ENCODE measurements at places on chromosomes 5 and 9.

DNA sequence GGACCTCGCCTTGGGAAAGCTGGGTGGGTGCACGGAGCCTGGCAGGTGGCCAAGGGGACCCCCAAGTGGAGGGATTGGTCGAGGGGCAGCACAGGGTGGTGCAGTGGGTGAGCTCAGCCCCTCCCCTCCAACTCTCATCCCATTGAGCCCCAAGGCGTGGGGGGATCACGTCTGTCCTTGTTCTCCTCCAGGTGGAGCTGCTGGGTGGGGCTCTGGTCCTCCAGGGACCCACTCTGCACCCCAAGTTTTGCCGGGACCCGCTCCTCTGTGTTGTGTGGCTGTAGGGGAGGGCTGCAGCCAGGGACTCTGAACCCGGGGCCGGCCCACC lies 3.6 kb upstream of the FUT7 start:
- no peak for DNase-seq

DNA sequence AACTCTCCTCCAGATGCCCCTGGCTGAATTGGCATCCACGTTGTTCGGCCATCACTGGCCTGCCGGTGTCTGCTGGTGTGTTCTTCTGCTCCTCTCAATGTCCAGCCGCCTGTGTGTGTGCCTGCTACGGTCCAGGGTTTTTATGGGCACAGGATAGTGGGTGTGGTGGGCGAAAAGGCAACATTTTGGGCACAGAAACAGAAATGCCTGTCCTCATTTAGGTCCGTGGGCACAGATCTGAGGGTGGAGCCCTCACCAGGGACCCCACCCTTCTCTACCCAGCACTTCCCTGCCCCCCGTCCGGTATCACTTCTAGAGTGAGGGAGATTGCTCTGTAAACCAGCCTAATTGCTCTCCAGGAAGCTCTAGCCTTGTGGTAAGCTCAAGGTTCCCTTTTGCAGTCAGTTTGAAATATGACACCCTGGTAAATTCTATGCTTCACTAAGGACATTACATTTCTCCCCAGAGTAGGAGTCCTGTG lies 410.1 kb downstream of the MAT2B start:
- DNase-seq = peak; percentile 73

DNA sequence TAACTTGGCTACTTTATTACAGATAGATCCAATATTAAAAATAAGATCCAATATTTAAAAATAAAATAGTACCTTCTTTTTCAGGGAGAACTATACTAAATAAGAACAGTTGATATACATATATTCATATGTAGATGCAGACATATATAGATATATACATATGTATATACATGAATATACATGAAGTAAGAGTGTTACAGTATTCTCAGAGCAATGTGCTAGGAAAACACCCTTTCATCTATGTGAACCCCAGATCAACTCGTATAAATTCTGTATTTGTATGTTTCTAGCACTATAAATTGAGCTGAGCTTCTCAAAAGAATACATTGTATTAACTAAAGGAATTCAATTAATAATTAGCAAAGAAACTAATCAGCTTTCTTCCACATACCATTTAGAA lies 287.6 kb downstream of the PDE4D start:
- no peak for DNase-seq

DNA sequence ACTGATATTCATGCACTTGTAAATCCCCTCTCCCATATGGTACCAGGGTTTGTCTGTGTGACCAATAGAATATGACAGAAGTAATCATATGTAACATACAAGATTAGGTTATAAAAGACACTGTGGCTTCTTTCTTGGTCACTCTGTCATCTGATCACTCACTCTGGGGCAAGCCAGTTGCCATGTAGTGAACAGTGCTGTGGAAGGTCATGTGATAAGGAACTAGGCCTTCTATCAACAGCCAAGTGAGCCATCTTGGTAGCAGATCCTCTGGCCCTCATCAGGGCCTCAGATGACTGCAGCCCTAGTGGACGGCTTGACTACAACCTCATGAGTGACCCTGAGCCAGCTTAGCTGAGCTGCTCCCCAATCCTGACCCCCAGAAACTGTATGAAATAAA lies 30.0 kb upstream of the MATR3 start:
- DNase-seq = no peak

DNA sequence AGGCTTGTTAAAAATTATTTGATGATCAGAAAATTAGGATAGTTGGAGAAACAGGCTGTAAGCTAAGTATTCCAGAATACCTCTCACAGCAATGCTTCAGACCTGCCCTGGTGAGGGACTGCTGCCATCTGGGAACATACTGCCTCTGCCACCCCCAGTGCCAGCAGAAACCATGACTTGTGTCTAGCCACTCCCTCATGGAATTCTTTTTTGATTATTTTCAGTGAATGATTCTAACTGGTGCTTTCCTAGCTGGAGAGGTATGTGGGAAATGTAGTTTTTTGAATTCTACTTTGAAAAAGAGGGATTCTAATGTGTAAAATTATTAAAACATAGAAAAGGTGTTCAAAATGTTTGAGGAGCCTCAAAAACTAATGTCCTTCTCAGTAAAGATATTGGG lies 126.3 kb downstream of the HMHB1 start:
- DNase-seq = no peak

DNA sequence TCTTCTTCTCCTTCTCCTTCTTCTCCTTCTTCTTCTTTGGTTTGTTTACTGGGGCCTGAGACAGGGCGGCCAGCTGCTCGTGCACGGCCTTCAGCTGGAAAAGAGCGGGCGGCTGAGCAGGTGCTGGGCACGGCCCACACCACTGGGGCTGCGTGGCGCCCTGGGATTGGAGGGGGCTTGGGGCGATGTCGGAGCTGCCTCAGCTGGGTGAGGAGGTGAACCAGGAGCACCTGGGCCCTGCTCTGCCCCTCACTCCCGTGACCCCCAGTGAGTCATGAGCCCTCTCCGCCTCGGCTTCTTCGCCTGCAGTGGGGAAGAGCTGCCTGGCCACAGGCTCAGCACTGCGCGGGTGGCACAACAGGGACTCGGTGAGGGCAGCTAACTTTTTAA lies 14.9 kb downstream of the BRD3OS start:
- no peak for DNase-seq

All from DMS 273 treated with DMSO at 0.1 percent for 48 hours (cell line).